HuH-7.5 (cell line): ENCODE measurements at places on chromosomes 1 and 21.

DNA sequence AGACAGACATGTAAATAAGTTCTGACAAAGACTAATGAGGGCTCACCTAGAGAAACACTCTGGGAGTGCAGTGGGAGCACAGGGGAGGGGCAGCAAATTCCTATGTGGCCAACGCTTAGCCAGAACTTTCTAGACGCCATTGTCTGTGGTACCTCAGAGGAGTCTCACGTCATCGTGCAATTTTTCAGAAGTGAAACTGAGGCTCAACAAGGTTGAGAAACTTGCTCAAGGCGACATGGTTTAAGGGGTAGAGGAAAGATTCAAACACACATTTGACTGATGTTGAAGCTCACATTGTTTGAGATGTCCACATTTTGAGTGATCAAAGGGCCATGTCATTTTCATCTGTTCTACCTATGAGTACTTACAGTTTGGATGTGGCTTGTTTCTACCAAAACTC, 152.6 kb upstream of the LMO4 start:
- no peak for DNase-seq

DNA sequence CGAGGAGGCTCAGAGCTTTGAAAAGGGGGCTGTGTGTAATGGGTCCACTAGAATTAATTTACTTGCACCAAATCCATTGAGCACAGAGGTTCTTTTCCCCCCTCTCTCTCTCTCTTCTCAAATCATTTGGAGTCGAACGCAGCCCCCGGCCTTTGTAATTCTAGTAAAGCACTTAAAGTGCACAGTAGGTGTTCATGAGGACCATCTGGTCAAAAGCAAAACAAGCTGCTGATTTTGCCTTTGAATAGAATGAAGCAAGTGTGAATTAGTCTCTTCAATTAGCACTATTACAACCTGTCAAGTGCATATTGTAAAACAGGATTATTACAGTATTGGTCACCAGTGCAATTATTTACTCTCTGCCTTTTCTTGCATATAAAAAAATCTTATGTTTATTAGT, 259.9 kb downstream of the FAF1 start:
- no peak for DNase-seq

GRCh38 chr1:211344152-211344618, 17.6 kb downstream of the TRAF5 start:
- DNase-seq, result no peak

- no peak for DNase-seq
These were observed 20.9 kb upstream of the RGL1 start for GRCh38 chr1:183783767-183784637.

- DNase-seq, result no peak
These were observed 47.6 kb upstream of the LRP8 start for GRCh38 chr1:53375440-53375839.

GRCh38 chr1:63731117-63732043, 42.4 kb upstream of the ROR1 start:
- DNase-seq, result no peak

DNA sequence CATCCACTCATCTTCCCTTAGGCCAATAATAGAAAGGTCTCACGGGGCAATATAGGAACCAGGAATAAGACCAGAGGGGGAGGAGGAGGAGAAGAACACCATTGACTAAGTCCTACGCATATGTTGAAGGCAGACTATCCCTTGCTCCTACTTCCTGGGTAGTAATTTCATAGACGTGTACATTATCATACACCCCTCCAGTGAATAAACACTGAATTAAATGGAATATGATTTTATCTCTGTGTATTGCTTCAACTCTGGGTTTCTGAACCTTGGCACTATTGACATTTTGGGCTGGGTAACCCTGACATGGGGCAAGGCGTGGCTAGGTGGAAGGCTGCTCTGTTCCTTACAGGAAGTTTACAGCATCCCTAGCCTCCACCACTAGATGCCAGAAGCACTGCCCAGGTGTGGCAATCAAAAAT, 17.3 kb upstream of the FHAD1 start:
- no peak for DNase-seq

GRCh38 chr1:246784621-246785493, 60.6 kb downstream of the SCCPDH start:
- no peak for DNase-seq

GRCh38 chr1:82947278-82947677, 1051.7 kb downstream of the TTLL7 start:
- DNase-seq, result no peak

DNA sequence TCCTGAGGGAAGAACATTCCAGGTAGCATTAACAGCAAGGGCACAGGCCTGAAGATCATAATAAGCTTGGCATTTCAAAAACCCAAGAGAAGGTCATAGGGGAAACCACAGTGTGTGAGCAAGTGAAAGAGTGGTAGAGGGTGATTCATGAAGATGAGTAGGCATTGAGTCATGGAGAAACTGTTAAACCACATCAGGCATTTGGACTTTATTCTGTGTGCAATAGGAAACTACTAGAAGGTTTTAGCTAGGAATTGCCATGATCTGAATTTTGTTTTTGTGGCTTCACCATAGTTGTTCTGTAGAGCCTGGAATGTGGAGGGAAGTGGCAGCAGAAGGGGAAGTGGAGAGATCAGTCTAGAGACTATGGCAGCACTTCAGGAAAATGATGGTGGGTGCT, 359.0 kb upstream of the PTBP2 start:
- DNase-seq, result peak; percentile 6
